Activated T-helper 9 cell treated with anti-CD3 and anti-CD28 coated beads, Interleukin-2, amount 50 U/mL, for 16 hours (primary cell): ENCODE measurements at places on chromosomes 5 and 9.

- DNase-seq: no peak
Observed at GRCh38 chr9:34514816-34515215, 8.0 kb downstream of the ENHO start.

DNA sequence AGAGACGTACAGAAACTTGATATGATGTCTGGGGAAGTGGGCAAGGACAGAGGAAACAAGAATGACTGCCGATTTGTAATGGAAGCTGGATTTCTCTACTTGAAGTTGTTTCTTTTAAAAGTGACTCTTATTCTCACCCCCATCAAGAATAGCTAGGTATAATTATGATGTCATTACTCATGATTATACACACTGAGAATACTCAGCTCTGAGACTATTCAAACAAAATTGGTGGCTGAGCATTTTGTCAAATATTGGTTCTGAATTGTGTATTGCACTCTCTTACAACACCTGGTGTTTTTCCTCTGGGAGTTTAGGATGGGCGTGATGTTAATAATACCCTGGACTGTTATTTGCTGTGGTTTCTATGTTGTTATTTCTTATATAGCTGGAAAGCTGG lies 46.3 kb downstream of the MAST4 start:
- DNase-seq: no peak

DNA sequence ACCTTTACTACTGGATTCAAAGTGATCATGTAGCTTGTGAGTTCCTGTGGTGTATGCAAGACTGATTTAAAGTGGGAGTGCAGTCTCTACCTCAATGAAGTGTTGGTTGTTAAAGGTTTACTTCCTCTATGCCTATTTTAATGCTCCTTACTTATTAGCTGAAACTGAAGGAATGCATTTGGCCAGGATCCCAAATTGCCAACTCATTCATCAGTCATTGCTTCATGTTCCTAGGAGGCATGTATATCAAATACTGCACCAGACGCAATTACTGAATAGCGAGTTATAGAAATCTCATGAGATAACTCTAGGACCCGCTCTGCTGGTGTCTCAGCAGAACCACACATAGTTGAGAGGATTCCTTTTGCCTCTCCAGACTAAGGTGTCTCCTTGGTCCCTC lies 143.0 kb upstream of the RPS23 start:
- no peak for DNase-seq

DNA sequence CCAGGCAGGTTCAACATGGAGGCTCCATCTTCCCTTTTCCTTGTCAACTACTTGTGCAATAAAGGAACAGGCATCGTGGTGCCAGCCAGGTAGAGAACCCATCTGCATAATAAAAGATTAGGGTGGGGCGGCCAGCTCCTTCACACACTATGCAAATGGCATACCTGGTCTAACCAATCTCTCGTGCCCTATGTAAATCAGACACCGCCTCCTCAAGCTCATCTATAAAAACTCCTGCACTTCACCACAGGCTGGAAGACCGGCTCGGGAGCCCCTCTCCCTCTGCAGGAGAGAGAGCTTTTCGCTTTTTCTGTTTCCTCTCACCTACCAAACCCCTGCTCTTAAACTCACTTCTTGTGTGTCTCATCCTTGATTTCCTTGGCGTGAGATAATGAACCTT lies 244.3 kb upstream of the PUM3 start:
- DNase-seq: no peak

GRCh38 chr5:133944263-133945185 lies 23.9 kb downstream of the C5orf15 start:
- no peak for DNase-seq

DNA sequence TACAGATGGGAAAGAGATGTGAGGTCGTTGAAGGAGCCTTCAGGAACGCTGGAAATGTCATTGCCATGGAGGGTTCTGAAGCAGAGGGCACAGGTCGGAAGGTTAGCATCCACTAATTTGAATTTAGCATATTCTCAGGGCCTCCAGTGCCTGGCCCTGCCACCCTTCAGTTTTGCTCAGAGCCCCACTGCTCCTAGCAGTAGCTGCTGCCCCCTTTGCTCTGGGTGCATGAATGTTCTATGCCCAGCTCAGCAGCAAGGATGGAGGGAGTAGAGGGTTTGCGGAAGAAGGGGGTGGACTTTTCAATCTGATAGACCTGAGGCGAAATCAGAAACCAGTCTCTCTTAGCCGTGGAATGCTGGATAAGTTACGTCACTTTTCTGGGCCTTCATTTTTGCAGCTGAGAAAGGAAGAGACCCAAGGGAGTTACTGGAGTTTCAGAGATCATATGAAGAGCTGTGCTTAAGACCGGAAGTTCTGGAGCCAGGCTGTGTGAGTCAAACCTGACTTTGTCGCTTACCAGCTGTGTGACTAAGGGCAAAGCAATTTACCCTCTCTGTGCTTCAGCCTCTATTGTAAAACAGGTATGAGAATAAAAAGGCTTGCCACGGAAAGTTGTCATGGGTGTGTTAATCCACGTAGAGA lies 133.2 kb upstream of the PANK3 start:
- no peak for DNase-seq

GRCh38 chr5:57749396-57749795 lies 266.8 kb upstream of the ACTBL2 start:
- no peak for DNase-seq

DNA sequence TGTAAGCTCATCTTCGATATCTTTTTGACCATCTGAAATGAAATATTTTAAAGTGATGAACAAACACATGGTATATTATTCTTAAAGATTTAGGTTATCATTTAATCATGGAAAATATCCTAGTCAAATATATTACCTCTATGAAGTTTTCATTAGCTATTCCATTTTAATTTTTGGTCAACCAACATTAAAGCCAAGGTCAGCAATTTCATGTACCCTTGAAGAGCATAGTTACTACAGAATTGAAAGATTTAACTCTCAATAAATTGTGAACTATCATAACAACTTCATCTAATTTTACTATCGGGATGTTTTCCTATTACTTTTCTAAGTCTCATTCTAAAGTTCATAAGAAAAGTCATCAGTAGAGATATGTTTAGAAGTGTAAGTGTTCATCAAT lies 492.6 kb downstream of the CTNND2 start:
- no peak for DNase-seq

DNA sequence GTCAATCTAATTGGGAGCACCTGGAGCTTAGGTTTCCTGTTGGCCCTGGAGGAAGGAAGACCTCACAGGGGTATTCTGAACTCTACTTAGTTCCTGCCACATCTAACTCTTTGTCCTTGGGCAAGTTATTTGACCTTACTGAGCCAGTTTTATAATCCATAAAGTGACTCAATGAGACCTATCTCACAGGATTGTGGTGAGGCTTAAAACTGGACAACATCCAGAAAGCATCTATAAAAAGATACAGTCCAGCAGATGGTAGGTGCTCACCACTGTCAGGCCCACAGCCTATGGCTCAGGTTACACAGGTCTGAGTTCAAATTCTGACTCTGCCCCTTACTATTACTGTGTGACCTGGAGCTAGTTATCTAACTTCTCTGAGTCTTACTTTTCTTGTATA lies 23.3 kb downstream of the KCNV2 start:
- DNase-seq: no peak

DNA sequence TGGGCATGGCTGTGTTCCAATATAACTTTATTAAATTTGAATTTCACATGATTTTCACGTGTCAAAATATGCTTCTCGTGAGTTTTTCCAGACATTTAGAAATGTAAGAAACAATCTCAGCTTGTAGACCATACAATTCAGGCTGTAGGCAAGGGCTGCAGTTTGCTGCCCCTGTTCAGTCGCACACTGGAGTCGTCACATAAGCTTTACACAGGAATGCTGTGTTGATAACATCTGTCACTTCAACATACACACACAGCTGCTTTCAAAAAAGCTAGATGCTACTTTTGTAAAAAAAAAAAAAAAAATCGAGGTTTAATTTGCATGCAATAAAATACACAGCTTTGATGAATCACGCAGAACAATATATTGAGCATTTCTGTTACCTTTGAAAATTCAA lies 77.9 kb downstream of the MYO10 start:
- DNase-seq: no peak

GRCh38 chr5:159330131-159330800 lies at the start of gene IL12B:
IL12B (minus strand) TSS chr5:159330487; CDS start chr5:159326782, 3,705 bp downstream.
- DNase-seq: no peak

DNA sequence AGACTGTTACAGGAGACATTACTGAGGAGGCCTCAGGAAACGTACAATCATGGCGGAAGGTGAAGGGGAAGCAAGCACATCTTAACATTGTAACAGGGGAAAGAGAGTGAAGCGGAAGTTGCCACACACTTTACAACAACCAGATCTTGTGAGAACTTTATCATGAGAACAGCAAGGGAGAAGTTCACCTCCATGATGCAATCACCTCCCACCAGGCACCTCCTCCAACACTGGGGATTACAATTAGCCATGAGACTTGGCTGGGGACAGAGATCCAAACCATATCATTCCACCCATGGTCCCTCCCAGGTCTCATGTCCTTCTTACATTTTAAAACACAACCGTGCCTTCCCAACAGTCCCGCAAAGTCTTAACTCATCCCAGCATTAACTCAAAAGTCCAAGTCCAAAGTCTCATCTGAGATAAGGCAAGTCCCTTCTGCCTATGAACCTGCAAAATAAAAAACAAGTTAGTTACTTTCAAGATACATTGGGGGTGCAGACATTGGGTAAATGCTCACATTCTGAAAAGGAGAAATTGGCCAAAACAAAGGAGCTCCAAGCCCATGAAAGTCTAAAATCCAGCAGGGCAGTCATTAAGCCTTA lies 138.3 kb downstream of the TMEM161B start:
- no peak for DNase-seq

GRCh38 chr9:14261616-14262015 lies 52.3 kb downstream of the NFIB start:
- no peak for DNase-seq

DNA sequence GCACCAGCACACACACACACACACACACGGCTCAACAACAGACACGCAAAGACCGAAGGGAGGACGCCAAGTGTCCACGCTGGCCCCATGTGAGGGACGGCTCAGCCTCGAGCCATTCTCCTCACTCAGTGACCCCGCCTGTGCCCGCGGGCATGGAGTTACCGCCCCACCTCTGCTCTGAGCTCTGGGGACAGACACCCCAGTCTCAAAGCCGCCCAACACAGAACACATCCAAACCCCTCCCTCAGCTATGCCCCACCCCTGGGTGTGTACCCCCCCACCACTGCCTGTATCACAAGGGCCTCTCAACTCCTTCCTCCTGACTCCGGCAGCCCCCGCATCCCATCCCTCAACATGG lies 81.2 kb downstream of the CAMSAP1 start:
- DNase-seq: no peak

GRCh38 chr5:178672630-178673029 lies 45.8 kb upstream of the CLK4 start:
- DNase-seq: no peak

DNA sequence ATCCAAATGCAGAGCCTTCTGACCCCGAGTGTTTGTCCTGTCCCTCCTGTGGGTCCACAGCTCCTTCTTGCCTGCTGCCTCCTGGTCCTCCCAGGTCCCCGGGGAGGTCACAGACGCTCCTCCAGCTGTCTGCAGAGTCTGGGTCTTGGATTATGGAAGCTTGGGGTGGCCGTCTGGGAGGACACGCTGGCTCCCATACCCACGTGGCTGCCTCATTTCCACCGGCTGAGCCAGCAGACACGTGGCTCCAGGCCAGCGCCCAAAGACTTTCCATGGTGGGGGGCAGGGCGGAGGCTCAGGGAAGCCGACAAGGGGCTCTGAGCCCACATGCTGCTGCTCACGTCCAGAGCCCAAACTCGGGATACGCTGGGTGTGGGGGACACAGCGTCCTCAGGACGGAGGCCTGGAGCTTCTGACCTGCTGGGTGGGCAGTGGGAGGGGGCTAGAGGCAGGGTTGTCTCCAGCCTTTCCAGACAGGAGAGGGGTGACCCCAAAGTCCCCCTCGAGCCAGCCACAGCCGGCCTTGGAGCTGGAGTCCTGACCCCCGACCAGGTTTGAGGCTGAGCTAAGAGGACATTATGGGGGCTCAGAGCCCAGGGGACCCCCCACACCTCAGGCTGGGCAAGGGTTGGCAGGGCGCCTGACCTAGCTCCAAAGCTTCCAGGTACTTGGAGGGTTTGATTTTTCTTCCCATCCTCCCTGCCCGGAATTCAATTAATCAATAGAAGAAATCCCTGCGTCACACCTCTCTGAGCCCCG lies 24.2 kb upstream of the RNU6ATAC start:
- no peak for DNase-seq

DNA sequence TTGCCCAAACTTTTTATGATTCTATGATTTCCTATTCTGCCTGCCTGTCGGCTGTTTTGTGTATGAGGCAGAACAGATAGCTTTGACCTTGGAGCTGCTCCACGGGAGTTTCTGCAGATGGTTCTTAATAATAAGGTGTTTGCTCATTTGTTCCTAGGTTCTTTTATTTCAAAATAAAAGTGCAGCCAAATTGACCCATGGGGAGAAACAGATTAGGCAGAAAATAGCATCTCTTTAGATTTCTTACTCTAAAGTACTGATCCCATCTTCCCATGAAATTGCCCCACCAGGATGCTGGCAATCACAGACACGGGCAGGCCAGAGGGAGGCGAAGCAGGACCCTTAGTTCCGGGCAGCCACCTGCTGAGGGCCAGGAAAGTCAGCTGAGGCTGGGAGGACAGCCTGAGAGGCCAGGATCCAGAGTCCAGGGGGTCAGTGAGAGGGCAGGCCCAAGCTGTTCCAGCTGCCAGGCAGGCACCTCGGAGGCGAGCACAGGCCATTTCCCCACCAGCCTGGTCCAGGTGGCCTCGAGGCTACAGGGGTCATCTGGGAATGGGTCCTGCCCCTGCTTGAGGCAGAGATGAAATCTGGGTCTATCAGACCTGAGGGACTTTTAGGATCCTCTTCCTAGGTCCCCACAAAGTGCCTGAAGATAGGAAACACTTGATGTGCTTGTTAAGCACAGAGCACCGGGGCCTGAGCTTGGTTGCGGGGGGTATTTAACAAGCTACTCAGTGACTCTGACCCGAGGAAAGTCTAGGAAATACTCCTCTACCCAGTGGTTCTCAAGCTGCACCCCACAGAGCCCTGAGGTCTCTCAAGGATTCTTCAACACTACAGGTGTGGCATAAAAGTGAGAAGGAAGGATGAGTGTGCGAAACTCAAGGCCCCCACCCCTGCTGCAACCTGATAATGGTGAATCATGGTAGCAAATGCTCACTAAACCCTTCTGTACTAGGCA lies 145.4 kb downstream of the CMYA5 start:
- no peak for DNase-seq
